ENCODE measurements at places on chromosomes 13 and 19. TPM values are rescaled to one million over a fixed set of nuclear protein-coding genes. Genes with fewer than 3 reads are reported as not detected.

DNA sequence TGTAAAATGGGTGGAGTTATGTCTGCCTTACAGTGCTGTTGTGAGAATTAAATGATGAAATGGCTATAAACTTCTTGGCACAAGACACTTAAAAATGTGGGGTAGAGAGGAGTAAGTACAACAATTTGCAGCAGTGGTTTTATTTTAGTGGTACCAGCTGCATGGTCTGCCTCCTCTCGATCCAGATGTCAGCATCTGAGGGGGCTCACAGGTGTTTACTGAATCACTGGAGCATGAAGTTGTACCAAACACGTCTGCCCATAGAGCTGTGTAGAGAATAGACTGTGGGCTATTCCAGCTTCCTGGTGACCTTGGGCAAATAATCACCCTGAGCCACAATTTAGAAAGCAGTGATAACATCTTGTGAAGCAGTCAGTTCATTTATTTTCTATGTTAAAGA lies 11.1 kb downstream of the SLC10A2 start:
- DNase-seq: no peak

DNA sequence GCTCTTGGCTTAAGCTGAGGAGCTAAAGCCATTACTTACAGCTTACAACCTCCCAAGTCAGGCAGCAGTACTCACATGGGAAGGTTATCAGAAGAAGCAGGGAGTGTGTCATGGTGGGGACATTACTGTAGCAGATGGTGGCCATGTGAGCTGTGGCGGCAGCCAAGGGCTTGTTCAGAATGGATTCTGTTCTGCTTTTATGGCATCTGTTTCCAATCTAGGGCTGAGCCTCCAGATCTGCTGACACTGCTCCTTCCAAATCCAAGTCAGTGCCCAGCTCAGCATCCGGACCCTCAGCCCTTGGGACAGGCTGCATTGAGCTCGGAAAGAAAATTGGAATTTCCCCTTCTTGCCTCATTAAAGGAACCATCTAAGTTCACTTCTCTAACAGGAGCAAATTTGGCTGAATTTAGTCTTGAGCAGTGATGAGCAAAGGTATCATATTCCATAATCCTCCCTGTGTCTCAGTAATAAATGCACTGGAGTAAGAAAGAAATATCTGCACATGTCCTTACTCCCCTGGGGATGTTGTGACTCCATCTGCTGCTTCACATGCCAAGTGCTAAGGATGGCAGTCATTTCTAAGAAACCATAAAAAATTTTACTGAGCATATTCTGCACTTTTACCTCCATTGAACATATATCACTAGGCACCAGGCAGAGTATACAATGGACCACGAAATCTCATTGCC lies 73.9 kb downstream of the KCTD12 start:
- no peak for DNase-seq

DNA sequence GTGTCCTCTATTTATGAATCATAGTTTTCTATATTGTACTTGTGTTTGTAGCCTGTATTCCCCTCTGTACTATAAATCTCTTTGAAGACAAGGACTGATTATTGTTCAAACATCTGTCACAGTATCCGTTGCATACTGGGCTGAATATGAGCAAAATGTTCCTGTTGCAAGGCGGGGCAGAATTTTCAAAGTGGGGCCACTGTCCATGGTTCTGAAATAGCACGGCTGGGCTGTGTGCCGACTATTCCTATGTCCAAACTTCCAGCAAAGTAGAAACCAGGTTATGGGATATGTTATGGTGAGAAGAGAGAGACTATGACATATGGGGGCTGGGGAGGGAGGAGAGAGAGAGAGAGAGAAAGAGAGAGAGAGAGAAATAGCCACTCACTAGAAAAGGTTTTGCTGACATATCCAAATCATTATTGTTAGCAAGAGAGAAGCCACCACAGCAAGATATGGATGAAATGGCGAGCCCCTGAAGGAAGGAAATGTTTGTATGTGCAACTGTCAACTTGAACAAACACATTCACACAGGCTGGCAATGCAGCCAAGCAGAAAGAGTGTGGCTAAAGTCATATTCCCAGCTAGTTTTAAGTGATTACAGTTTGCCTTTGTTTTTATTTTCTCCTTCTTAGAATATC lies 107.0 kb upstream of the GPR12 start:
- DNase-seq: no peak

DNA sequence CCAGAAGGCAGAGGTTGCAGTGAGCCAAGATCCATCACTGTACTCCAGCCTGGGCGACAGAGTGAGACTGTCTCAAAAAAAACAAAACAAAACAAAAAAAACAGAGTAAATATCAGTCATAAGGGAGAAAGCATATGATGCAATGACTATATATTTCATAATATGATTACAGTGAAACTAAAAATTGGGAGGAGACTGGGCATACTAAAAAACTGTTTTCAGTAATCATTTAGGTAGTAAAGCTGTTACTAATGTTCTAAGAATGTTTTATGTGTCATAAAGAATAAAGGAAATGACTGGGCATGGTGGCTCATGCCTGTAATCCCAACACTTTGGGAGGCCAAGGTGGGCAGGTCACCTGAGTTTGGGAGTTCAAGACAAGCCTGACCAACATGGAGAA lies 15.9 kb downstream of the ZNF573 start:
- no peak for DNase-seq

GRCh38 chr19:47569331-47569730 lies 3.6 kb downstream of the ZNF541 start:
- DNase-seq: no peak

DNA sequence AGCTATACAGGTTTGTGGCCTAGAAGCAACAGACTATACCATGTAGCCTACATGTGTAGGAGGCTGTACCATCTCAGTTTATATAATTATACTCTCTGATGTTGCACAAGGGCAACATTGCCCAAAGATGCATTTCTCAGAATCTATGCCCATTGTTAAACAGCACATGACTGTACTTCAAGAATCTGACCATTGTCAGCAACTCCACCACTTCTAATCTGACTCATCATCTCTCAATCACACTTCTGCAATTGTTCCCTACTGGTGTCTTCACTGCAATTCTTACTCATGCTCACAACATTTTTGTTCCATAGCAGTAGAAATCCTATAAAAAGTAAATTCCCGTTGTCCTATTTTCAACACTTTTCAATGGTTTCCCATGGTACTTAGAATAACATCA lies 63.9 kb upstream of the ATXN8OS start:
- DNase-seq: no peak

- peak; percentile 22 for DNase-seq
Observed at GRCh38 chr13:97018029-97018819, 23.9 kb upstream of the OXGR1 start.

DNA sequence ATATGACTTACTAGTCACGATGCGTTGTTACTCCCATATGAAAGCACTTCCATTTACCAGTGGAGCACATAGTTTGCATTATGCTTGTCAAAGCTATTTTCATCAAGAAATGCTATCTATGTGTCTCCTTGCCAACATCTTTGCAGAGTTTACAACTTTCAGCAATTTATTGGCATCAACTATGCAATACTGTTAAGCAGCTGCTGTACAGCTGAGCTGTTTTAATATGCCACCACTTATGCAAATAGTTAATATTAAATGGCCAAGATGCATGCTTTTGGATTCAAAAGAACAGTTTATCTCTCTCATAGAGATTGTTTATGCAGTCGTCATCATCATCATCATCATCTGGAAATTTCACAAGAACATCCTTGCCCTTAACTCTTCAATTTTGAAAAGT lies 67.9 kb upstream of the KLF5 start:
- DNase-seq: no peak

GRCh38 chr13:109074436-109074835 lies 445.0 kb downstream of the MYO16 start:
- no peak for DNase-seq

DNA sequence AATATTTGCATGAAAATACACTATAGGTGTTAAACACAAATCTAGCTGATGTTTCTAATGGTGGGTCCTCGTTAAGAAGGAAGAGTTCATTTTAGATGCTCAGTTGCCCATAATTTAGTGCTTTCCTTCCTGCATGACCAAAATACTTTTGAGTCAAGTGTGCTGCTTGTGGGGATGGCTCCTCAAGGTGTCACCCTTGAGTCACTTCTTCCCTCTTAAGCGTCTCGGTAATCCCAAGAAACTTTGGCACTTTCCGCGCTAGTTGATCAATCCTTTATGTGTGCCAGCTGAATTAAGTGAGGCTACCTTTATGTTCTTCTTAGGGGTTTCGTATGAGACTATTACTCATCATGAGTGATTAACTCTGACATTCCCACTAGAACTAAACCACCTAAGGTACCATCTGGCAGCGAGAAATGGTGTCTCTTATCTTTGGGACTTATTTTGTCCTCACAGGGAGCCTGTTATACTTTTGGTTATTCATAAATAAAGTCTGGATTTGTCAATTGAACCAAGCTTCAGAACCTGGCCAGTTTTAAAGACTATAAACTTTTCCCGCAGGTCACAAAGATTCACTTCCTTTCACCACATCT lies 106.8 kb downstream of the NHLRC3 start:
- DNase-seq: peak; percentile 29

Gene CD79A
- not detected for total RNA-seq

DNA sequence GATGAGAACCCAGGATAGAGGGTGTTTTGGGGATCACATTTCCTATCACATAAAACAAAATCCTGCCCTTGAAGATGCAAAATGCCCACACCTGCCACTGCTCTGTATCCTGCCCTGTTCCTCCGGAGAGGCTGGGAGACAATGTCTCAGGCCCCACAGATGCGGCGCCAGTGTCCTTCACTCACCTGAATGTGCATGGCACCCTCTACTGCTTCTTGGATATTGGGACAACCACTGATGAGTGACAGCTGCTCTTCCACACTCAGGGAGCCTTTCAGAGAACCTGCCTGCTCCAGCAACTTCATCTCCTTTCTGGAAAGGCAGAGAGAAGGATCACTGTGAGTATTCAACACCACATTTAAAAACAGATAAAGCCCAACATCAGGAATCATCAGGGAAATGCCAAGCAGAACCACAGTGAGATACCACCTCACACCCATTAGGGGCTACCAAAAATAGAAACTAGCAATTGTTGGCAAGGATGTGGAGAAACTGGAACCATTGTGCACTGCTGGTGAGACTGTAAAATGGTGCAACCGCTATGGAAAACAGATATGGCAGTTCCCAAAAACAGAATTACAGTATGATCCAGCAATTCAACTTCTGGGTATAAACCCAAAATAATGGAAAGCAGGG lies 36.4 kb downstream of the CRYL1 start:
- no peak for DNase-seq

Gene SOX1
- not detected for total RNA-seq

Data from pulmonary artery endothelial cell (primary cell).